AG08395 (cell line): ENCODE measurements at places on chromosomes 2 and 18.
A peak's percentile ranks its signal among the peaks of the same experiment; 100 is the strongest.

DNA sequence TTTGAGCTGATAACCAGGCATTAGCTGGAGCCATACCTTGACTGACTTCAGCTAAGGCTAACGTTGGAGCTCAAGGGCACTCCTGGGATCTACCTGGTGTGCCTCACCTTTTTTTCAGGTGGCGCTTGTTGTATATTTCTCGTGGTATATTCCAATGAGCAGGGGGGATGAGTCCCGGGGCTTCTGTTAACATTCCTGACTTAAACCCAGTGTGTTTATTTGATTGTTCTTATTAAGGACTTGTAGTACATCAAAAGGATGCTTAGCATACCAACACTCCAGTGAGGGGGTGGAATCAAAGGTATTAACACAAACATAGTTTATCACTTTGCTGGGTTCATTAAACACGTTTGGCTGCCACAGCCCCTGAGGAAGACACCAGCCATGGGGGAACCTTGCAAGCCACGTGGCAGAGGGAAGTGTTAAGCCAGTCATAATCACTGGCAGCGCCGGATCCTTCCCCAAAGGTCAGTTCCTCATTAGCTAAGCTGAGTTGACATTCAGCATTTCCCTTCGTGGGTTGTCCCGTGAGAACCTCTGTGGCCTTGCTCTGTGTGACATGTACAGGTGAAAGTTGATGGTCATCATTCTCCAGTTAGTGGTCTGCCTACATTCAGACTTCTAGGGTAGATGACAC is 119.5 kb upstream of the MCFD2 start:
- no peak for DNase-seq

- DNase-seq, result no peak
These were observed 822 bp downstream of the GDF7 start for GRCh38 chr2:20667531-20668401.

GRCh38 chr18:48077291-48077690 is 146.8 kb upstream of the SMAD2 start:
- no peak for DNase-seq

GRCh38 chr2:40436093-40436475 is 15.8 kb downstream of the SLC8A1 start:
- no peak for DNase-seq

- no peak for DNase-seq
These were observed 69.4 kb downstream of the LIPG start for GRCh38 chr18:49631146-49631866.

DNA sequence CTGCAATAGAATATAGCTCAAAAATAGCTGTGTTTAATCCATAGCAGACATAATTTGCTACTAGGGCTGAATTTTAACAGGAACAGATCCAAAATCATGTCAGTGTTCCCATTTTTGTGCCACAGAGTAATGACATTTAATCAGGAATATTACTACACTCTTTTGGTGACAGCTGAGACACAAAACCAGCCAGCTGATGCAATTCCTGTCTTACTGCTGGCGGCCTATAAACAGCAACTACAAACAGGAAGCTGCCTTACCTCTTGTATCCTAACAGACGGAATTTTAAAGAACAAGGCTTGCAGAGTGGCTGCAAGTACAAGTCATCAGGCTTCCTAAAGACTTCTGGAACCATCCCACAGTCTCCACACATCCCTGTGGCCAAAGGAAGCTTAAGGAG is 218.1 kb downstream of the ZNF521 start:
- no peak for DNase-seq

DNA sequence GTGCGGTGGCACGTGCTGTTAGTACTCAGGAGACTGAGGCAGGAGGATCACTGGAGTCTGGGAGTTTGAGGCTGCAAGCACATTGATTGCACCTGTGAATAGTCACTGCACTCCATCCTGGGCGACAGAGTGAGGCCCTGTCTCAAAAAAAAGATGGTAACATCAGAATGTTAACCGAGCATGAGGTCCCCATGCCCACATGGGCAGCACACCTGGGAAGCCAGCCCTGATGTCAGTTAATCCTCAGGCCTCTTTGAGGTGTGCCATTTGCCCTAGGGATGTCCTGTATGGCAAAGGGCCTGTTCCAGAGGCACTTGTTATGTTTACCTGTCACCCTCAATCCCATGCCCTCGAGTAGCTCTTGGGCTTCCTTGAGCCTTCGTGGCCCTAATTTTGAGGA is 16.6 kb downstream of the RBFA start:
- no peak for DNase-seq

- DNase-seq, result no peak
These were observed 9.7 kb downstream of the SMAD7 start for GRCh38 chr18:48940854-48941611.

DNA sequence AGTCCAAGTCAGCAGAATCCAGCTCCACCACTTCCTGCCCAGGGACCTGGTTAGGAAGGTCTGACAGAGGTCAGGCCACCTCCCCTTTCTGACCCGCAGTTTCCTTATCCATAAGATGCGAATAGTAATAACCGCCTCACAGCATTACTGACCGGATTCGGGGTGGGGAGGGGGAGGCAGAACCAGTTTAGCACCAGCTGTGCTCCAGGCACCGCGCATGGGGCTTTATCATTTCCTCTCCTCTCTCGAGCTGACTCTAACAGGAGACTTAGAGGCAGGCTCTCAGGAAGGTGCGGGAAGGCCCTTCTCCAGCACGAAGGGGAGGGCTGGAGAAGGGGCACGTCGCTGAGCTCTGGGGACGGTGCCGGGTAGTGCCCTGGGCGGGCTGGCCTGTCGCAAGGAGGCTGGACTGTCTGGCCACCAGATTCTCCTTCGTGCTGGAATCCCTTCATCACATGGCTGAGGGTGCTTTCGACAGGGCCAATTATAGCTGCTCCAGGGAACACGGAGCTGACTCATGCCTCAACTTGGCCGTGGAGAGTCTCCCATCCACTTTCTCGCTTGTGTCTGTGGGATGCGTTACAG is 5.7 kb downstream of the EHD3 start:
- peak; percentile 89 for DNase-seq

- DNase-seq, result no peak
These were observed 6.9 kb downstream of the YES1 start for GRCh38 chr18:805008-805754.

GRCh38 chr2:106921451-106921850 is 35.5 kb upstream of the ST6GAL2 start:
- DNase-seq, result no peak

GRCh38 chr2:223026357-223027110 is 25.5 kb upstream of the KCNE4 start:
- peak; percentile 7 for DNase-seq

DNA sequence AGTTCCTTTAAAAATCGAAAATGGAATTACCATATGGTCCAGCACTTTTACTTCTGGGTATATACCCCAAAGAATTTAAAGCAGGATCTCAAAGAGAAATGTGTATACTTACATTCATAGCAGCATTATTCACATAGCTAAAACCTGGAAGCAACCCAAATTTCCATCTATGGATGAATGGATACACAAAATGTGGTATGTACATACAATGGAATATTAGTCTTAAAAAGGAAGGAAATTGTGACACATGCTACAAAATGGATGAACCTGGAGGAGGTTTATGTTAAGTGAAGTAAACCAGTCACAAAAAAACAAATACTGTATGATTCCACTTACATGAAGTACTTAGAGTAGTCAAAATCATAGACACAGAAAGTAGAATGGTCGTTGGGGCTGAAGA is 147.9 kb upstream of the LTBP1 start:
- DNase-seq, result no peak

- DNase-seq, result peak; percentile 95
These were observed 321.4 kb downstream of the TGIF1 start for GRCh38 chr18:3771121-3771971.

- DNase-seq, result peak; percentile 82
These were observed 24.0 kb downstream of the TMEM177 start for GRCh38 chr2:119702918-119703401.

GRCh38 chr2:74070991-74071390 is 76.7 kb downstream of the BOLA3 start:
- DNase-seq, result no peak

DNA sequence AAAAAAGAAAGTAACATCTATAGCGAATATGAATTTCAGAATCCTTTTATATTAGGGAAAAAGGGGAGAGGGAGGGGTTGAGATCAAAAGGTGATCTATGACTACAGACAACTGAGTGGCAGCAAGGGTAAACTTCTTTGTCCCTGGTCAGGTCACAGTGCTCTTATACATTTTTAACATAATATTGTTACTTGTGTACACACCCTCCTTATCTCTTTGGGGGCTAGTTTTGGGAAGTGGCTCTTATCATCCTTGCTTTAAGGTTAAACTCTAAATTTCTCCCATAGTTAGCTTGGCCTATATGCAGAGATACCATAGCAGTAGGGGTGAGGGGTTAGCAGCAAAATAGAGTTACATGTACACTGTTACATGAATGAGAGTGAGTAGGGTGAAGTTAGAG is 31.6 kb upstream of the ATG16L1 start:
- DNase-seq, result no peak

DNA sequence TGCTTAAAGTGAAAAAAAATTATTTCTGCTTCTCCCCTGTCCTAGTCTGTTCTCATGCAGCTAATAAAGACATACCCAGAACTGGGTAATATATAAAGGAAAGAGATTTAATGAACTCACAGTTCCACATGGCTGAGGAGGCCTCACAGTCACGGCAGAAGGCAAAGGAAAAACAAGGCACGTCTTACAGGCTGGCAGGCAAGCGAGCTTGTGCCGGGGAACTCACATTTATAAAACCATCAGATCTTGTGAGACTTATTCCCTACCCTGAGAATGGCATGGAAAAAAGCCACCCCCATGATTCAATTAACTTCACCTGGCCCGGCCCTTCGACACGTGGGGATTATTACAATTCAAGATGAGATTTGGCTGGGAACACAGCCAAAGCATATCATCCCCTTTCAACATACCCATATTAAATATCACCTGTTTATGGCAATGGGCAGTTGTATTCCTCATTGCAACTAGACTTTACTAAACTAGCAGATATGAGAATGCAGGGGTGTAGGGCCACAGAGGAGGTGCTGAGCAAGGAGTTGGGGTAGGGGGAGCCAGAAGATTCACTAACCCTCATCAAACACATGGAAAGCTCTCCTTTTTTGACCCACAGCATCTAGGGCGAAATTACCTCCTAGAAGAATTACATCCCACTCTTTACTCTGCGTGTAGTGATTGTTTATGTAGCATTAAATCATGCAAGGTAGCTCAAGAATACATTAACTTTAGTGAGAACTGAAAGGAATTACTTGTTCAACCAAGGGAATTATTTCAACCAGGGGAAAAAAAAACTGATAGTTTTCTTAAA is 183.3 kb upstream of the DOK6 start:
- no peak for DNase-seq

GRCh38 chr2:230896346-230897115 is 28.5 kb downstream of the GPR55 start:
- no peak for DNase-seq

GRCh38 chr18:49214706-49215105 is 245.7 kb downstream of the DYM start:
- no peak for DNase-seq

- peak; percentile 35 for DNase-seq
These were observed 10.6 kb downstream of the LYPD6B start for GRCh38 chr2:149049142-149049541.

DNA sequence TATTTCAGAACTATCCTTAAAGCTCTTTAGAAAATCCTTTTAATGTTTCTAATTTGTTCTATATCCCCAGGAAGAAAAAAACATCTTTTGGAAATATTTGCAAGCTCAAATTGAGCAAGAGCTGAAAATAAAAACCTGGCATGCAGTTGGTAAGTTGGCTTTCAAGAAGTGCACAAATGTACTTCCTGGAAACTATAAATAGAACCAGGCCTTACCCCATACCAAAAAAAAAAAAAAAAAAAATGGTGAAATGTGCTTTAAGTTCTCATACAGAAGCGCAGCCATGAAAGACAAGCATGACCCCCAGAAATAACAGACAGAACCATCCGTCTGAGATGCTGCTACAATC is 178.5 kb downstream of the HDAC4 start:
- peak; percentile 40 for DNase-seq
